ENCODE measurements at places on chromosomes 7 and 10.

DNA sequence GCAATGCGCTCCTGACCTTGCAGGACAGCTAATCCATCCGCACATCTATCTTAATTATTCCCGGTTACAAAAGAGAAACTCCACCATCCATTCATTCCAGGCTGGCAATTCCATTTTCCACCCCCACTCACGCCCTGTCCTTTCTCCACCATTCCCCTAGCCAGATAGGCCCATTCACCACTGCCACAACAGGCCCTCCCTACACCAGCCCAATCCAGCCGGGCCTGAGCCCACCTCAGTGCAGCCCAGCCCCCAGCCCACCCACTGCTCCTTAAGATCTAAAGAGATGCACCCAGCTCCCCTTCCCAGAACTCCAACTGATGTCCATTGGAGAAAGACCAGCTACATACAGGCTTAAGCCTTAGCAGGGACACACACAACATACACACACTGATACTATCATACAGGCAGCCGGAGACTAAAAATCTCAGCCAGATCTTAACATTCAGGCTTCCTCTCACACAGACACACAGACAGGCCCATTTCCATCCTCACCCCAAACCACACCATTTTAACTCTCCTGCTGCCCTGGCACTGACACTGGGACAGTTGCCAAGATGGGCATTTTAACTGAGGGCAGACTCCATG lies 38.0 kb upstream of the PAX2 start:
- DNase-seq, result no peak

GRCh38 chr7:26639111-26639510 lies 225.3 kb downstream of the SKAP2 start:
- DNase-seq, result no peak

- DNase-seq, result no peak
Observed at GRCh38 chr10:9602998-9603397, 1414.7 kb upstream of the CELF2 start.

DNA sequence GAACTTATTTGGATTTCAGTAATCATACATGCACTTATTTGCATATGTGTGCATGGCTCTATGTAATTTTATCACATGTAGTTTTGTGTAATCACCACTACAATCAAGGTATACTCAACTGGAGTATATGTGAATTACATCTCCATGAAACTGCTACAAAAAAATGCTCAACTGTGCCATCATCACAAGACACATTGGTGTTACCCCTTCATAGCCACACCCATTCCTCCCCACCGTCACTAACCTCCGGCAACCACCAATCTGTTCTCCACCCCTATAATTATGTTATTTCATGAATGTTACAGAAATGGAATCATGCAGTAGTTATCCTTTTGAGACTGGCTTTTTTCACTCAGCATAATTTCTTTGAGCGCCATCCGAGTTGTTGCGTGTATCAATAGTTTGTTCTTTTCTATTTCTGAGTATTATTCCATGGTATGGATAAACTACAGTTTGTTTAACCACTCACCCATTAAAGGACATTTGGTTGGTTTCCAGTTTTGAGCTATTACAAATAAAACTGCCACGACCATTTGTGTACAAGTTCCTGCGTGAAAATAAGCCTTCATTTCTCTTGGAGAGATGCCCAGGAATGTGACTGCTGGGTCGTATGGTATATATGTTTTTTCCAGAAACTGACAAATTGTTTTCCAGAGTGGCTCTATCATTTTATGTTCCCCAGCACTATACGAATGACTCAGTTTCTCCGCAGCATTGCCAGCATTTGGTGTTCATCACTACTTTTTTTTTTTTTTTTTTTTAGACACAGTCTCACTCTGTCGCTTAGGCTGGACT lies 11.3 kb upstream of the SMO start:
- no peak for DNase-seq

- no peak for DNase-seq
Observed at GRCh38 chr10:45421221-45422097, 47.4 kb downstream of the ALOX5 start.
